GM12864 (cell line): ENCODE measurements at places on chromosomes 6 and 20.

DNA sequence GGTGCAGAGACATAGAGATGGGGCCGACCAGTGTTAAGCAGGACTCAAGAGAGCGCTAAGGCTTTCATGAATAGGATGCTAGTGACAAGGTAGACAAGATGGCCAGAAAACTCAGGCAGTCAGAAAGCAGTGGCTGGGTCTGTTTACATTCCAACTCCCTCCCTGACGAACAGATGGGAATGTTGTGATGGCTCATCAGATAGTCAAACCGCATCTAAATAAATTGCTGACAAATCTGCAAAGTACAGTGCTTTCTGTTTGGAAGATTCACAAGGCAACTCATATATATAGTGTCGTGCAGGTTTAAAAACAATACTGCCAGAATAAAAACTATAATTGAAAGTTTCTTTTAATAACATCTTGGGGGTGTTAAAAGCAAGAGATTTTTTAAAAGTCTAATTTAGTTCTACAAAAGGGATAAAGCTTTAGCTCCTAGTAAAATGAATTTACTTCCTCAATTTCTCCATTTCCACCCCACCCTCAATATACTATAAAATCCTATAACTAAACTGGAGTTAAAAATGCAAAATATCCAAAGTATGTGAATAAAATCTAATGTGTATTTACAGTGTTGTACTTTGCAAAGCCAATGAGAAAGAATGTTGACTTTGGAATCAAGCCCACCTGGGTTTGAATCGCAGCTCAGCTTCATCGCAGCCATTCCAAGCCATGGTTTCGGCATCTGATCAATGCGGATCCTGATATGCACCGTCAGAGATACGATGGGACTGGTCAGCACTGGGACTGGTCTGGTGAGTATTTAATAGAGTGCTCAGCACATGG lies 247.3 kb upstream of the PDE10A start:
- no peak for DNase-seq

DNA sequence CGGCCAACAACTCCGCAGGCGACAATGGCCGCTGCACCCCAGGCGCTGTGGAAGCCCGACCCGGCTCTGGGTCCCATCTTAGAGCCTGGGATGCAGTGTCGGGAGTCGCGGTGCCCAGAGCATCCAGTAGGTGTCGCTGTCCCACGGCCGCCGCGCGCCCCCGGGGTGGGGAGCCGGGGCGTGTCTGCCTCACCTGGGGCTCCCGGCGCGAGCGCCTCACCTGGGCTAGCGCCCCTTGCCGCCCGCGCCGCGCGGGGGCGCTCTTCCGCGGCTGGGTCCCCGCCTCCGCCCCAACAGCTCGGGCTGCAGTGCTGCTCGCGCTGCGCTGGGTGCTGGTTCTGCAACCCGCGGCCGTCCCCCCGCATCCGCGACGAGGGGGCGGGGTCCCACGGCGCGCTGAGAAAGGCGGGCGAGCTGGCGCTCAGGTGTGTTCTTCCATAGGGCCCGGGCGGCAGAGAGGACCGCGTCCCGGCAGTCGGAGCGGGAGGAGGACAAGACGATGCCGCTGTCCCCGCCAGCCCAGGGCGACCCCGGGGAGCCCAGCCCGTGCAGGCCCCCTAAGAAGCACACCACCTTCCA lies at the start of gene CRYBG1:
Gene CRYBG1 (plus strand): TSS at position 308 of the 579 bp plus-strand sequence. CDS start 192 bp downstream, at position 500.
- DNase-seq: no peak

DNA sequence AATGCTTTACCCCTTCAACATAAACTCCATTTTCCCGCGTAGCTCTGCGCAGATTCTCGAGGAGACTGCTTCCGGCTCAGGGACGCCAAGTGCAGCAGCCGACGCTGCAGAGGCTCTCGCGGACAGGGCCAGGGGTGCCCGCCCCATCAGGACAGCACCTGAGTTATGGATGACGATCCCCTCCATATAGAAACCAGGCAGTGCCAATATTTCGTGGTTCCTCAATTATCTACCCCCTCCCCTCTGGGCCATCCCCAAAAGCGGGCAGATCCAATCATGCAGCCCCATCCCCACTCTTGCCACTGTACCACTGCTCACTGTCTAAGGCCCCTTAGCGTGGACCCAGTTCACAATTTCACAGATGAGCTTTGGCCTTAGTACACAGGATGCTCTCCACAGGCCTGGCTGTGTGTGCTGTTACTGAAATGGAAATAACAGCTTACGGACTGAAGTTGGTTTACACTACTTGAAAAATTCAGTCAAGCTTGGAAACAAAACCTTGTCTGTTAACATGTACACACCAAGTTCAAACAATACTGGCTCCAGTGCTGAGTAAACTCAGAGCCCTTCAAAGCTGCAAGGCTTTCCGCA lies 74.5 kb downstream of the DACT2 start:
- DNase-seq: no peak

GRCh38 chr6:4349323-4349722 lies 213.9 kb upstream of the ECI2 start:
- DNase-seq: no peak

GRCh38 chr20:62209850-62210495 lies 10.1 kb downstream of the HRH3 start:
- no peak for DNase-seq

- DNase-seq: no peak
Observed at GRCh38 chr6:111602481-111603011, 3.1 kb downstream of the TRAF3IP2 start.

DNA sequence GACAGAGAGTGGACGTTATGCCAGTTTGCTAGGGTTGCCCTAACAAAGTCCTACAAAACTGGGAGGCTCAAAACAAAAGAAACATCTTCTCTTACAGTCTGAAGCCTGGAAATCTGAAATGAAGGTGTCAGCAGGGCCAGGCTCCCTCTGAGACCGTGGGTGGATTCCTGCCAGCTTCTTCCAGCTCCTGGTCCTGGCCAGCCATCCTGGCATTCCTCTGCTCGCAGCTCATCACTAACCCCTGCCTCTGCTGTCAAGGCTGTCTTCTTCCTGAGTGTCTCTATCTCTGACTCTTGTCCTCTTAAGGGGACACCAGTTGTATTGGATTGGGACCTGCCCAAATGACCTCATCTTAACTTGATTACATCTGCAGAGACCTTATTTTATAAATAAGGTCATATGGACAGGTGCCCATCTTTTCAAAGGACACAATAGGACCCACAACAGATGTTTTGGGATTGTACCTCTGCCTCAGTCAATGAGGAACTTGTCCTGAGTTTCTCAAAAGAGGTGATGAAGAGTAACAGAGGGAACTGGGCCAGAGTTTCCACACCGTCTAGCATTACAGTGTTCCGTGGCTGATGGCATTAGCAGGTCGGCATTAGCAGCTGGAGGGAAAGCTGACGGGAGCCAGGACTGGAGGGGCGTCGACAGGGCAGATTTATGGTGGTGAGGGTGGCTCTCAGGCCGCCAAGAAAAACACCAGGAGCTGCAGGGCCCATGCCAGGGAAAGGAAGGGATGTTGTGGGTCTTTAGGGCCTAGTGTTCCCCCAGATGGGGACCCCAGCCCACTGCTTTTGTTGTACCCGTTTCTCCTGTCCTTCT lies 157.3 kb downstream of the TBXT start:
- no peak for DNase-seq

GRCh38 chr6:66226109-66226508 lies 519.1 kb upstream of the EYS start:
- no peak for DNase-seq

DNA sequence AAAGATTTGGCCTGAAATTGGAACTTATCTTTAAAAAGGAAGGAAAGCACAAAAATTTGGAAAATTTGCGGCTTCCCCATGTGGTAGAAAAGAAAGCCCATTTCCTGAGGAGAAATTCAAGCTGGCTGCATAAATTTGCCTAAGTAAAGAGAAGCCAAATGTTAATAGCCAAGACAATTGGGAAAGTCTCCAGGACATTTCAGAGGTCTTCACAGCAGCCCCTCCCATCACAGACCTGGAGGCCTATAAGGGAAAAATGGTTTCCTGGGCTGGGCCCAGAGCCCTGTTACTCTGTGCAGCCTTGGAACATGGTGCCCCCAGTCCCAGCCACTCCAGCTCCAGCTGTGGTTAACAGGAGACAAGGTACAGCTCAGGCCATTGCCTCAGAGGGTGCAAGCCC lies 736.5 kb downstream of the HACE1 start:
- DNase-seq: no peak
